Activated CD8-positive, alpha-beta memory T cell treated with anti-CD3 and anti-CD28 coated beads for 48 hours (primary cell): ENCODE measurements at places on chromosomes 3 and 15.

DNA sequence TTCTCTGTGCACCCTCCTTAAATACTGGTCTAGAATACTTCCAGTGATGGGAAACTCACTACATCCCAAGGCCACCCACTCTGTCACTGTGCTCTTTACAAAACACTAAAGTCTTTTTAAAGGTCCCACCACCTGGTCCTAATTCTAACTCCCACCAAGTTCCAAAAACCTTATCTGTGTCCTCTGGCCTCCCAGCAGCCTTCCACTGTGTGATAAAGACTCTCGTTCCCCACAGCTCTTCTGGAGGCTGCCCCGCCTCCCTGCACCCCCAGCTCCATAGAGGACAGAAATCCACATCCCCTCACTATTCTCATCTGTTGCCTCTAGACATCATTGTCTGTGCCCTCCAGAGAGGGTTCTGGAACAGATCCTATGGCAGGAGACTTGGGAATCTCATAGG is 276.4 kb downstream of the FAM43A start:
- no peak for DNase-seq

DNA sequence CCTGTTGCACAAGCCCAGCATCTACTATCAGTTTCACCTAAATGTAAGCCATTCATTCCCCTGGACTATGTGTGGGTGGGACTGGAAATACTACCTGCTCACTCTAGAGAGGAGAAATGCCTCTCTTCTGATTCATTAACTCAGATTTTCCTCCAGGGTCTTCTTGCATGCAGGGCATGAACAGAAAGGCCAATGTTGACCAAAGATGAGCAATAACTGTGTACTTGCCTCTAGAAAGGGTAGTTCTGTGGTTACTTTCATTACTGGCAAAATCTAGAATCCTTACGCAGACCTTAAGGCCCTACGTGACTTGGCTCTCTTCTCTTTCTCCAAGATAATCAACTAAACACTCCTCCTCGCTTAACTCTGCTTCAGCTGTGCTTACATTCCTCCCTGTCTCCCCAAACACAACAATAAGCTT is 81.4 kb upstream of the PSMD6 start:
- DNase-seq, result no peak

DNA sequence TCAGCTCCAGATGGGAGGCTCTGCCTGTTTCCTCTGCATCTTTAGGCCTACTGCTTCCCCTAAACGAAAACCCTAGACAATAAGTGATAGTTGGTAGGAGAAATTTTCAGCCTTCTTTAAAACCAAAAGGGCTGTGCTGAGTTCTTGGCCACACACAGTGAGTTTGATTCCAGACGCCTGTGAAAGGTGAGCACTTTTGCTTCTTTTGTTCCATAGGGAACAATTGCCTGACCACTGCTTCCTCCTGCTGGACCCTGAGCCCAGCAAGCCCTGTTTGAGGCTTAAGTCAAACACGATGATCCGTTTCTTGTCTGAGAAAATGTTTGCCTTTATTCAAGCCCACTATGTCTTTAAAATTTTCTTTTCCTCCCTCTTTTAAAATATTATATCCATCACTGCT is 493.9 kb downstream of the ZIC1 start:
- no peak for DNase-seq

DNA sequence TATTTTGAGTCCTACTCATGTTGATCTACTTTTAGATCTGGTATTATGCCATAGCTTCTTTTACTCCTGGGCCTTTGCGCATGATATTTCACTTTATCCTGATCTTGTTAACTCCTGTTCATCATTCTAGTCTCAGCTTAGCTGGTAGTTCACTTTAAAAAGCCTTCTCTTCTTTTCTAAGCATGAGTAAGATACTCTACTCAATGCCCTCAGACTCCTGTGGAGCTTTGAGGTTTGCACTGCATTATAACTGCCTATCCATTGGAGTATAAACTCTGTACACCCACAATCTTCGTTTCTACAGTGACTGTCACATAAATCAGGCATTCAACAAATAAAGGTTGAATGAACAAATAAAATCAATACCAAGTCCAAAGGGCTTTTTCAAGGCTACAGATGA is 357.9 kb upstream of the KCNH8 start:
- no peak for DNase-seq
